ENCODE measurements at places on chromosomes 13 and 19.

- no peak for DNase-seq
These were observed 676.2 kb downstream of the GPC5 start for GRCh38 chr13:92074658-92075057.

DNA sequence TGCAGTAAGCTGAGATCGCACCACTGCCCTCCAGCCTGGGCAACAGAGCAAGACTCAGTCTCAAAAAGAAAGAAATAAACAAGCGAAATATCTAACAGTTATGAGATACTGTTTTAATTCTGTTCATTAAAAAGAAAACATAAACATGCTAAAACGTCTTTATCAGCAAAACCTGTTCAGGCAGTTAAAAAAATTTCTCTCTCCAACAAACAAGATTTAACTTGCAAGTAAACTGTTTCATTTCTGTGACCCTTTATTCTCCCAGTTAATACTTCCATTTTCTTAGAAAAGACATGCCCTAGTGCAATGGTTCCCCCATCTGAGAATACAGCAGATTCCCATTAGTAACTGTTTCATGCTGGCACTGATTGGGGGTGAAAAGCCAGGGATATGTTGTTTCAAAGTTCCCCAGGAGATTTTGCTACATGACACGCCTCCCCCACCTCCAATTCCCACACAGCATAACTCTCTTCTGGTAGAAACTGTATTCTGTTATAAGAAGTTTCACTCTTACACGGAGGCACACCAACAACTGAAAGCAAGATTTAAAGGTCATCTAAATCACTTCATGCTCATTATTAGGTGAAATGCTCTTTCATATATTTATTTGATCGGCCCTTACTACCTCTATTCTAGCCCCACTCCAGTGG, 24.4 kb downstream of the ELF1 start:
- DNase-seq, result no peak

- no peak for DNase-seq
These were observed 2.9 kb downstream of the CGB3 start for GRCh38 chr19:49020931-49021895.

DNA sequence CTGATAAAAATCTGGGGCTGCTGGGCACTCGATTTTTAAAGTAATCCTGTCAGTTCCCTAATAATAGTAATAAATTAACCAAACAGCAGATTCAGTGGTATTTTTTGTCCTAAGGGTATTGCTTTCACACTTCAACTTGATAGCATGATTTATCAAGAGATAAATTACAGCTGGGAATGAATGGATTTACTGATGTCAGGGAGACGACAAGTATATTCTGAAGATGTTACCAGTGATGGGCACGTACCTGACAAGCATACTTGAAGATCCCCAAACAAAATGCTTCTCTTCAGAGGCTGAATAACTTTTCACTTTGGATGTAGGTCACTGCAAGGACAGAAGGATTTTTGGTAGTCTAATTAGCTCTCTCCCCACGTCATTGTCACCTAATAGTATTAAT, 82.0 kb downstream of the OLFM4 start:
- no peak for DNase-seq

- DNase-seq, result no peak
These were observed 379.8 kb downstream of the NDFIP2 start for GRCh38 chr13:79860791-79861190.

- DNase-seq, result no peak
These were observed 748.2 kb downstream of the DIAPH3 start for GRCh38 chr13:59415498-59415897.

DNA sequence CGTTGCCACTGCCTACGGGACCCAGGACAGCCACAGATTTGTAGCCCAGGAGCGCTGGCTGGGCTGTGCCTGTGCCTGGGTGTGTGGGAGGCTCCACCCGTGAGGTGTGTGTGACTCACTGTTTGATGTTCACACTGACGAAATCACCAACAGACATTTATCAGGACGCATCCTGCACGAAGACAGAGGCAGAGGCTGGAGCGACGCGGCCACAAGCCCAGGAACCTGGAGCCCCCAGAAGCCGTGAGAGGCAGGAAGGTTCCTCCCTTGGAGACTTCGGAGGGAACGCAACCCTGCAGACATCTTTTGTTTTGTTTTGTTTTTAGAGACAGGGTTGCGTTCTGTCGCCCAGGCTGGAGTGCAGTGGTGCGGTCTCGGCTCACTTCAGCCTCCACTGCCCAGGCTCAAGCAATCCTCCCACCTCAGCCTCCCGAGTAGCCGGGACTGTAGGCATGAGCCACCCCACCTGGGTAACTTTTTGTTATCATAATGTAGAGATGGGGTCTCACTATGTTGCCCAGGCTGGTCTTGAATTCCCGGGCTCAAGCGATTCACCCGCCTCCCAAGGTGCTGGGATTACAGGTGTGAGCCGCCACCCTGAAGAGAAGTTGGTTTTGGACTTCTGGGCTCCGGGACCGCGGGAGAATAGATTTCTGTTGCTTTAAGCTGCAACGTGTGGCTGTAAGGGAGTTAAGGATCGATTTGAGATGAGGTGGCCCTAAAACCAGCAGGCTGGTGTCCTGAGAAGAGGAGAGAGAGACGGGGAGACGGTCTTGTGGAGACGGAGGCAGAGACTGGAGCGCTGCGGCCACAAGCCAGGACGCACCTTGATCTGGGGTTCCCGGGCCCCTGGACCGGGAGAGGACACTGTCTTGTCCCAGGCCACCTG, 24.9 kb upstream of the WDR18 start:
- no peak for DNase-seq

- DNase-seq, result no peak
These were observed 5.3 kb downstream of the SHD start for GRCh38 chr19:4284176-4284958.

- DNase-seq, result no peak
These were observed 237.8 kb downstream of the TUBA3C start for GRCh38 chr13:18943721-18944391.

GRCh38 chr19:46710687-46711086, 6.2 kb downstream of the PRKD2 start:
- no peak for DNase-seq

- DNase-seq, result no peak
These were observed 43.4 kb upstream of the URAD start for GRCh38 chr13:28031896-28032288.

- DNase-seq, result no peak
These were observed 299.3 kb upstream of the ARGLU1 start for GRCh38 chr13:106867249-106867648.

DNA sequence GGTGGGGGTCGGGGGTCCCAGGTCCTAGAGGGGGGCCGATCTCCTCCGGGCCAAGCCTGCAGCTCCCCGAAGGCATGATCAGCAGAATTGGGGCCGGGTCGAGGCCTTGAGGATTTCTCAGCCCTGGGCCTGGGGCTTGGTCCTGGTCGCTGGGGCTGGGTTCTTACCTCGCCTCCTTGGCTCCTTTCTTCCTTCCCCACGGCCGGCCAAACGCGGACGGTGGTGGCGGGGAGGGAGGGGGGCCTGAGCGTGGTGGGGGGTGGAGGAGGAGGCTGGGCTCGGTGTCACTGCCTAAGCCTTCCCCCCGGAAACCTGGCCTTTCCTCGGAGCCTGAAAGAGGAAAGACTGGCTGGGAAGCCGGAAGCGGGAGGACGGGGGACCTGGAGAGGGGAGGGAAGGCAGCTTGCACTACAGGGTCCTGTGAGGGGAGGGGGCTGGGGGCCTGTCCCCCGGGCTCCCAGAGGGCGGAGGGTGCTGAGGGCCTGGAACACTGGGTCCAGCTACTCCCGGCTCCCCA, at the start of gene ZNF579:
Gene ZNF579 (minus strand): TSS at position 221 of the 517 bp plus-strand sequence. CDS start 1,209 bp downstream, outside the sequence.
- peak; percentile 93 for DNase-seq

DNA sequence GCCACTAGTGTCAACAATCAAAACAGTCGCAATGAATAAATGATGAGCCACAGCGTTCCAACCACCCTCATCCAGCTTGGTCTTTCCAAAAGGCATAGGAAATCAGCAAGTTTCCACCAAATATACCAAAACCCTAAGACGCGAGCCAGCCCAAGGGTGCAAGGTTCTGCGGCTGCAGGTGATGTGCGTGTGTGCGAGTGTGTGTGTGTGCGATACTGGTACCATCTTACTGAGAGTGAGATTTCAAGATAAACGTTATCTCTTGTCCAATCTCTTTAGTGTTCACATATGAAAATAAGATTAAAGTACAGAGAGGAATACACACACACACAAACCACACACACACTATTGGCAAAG, 895 bp upstream of the TRPC4 start:
- DNase-seq, result no peak

GRCh38 chr19:51595190-51596175, 24.4 kb downstream of the ZNF175 start:
- DNase-seq, result no peak

DNA sequence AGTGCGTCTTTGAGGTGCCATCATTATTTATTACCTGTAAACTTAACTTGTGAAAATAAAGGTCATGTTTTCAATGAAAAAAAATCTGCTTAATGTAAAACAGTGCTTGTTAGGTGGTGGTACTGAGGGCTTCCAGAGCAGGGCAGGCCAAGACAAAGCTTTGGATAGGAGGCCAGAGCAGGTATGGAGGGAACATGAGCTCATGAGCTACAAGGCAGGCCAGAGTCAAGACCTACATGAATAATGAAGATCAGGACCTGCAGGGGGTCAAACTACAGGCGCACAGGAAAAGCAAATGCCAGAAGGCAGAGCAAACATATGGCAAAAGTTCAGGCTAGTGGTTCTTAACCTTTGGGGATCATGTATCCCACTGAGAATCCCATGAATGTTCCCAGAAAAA, 343.5 kb downstream of the GPC5 start:
- DNase-seq, result no peak

GRCh38 chr19:40261631-40262030, 23.5 kb downstream of the AKT2 start:
- DNase-seq, result no peak

DNA sequence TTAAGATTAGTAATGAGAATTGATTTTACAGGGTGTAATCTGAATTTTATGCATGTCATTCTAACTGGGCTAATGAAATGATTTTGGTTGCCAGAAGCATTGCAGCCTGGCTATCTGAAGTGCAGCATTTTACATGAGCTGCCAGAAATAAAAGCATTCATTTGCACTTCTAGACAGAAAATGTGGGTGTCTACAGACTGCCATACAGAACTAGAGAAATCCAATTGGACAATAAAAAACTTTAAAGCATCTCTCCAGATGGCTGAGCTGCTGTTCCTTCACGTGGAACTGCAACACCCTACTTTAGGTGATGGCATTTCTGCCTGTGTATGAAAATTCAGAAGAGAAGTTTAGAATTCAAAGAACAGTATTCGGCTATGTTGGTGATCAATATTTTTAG, 450.1 kb upstream of the SLITRK1 start:
- DNase-seq, result no peak

DNA sequence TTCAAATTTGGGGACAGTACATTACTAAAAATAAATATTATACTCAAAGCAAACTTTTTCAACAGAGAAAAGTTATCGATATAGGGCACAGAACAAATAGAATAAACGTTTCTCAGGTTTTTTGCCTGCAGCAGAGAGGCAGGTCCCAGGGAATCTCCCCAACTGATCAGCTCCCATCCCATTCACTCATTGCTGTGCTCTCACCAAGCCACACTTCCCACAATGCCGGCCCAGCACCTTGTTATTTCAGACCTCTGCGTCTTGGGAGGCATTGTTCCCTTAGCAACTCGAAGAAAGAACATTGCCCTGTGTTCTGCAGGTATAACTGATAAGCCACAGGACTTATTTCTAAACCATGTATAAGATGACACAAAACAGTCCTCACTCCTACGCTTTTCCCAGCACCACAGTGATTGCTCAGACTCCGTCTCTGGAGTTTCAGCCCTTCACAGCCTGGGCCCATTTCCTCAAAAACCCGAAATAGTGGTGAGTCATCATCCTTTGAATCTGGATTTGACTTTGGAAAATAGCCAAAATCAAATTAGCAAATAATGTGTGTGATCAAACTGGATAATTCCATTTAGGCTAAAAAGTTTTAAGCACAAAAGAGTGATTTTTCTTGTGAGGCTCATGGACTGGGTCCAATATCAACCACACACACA, 100.4 kb downstream of the DCLK1 start:
- DNase-seq, result no peak

GRCh38 chr19:14950421-14950820, 9.1 kb downstream of the OR7C2 start:
- DNase-seq, result no peak

DNA sequence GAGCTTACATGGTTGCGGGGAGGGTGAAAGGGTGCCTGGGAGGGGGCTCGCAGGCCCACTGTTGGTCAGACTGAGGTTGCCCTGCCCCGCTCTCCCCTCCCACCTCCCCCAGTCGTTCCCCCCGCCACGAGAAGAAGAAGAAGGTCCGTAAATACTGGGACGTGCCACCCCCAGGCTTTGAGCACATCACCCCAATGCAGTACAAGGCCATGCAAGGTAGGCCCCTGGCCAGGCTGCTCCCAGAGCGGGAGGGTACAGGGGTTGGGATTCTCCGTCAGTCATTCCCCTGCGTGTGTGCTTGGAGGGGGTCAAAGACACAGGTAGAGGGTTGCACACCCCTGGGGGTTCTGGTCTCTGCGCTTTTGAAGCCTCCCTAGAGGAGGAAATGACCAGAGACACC, 5.6 kb downstream of the U2AF2 start:
- DNase-seq, result no peak

GRCh38 chr13:47671776-47672175, 329.3 kb downstream of the SUCLA2 start:
- DNase-seq, result no peak

DNA sequence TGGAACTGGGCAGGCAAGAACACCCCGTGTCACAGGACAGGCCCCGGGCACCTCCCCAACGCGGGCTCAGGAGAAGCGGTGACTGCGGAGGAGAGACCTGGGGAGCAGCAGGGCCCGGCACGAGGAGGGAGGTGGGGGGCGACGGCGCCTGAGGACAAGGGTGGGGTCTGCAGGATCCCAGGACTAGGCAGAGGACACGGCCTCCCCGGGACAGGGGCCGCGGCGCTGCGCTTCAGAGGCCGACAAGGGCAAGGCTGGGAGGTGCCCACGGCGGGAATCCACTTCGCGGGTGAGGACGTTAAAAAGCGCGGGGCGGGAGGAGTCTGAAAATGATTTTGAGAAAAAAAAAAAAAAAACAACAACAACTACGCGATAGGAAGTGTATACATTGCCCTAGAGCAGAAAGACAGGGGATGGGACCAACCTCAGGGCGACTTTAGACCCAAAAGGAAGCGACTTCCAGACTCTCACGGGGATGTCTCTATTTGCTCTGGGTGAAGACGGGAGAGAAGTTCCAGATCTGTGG, 44.9 kb downstream of the ZNF611 start:
- peak; percentile 70 for DNase-seq

- DNase-seq, result no peak
These were observed 12.2 kb upstream of the CCDC97 start for GRCh38 chr19:41297628-41298347.

- DNase-seq, result no peak
These were observed 126.8 kb downstream of the UQCRFS1 start for GRCh38 chr19:29086182-29086581.

GRCh38 chr13:30037306-30037705, 186.9 kb upstream of the UBL3 start:
- DNase-seq, result no peak

All from left forelimb (tissue), 1 donor.